ENCODE measurements at places on chromosomes 3 and 15.

DNA sequence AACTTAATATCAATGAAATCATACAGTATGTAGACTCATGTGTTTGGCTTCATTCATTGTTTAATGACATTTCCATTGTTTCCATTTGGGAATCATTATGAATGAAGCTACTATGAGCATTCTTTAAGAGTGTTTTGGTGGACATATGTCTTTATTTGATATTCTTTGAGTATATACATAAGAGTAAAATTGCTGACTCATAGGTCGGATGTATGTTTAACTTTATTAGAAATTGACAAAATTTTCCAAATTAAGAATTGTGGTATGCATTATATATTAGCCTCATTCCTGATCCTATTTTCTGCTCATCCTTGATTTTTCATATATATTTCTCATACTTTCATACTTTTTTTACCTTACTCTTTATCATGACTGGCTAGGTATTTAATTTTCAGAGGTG lies 28.7 kb upstream of the CMC1 start:
- no peak for DNase-seq

DNA sequence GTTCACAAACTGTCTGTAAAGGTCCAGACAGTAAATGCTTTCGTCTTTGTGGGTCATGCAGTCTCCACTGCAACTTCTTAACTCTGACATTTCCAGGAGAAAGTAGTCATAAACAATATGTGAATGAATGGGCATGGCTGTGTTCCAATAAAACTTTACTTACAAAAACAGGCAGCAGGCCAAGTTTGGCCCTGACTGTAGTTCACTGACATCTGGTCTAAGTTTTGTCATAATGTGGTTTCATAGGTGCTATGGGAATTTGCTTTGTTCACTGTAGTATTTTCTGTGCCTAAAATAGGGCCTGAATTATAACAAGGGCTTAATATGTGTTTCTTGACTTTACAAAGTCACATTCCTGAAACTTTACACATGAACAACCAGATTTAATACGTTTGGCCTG lies 186.0 kb upstream of the KBTBD8 start:
- no peak for DNase-seq

GRCh38 chr3:137944593-137944992 lies 65.4 kb upstream of the CLDN18 start:
- no peak for DNase-seq

DNA sequence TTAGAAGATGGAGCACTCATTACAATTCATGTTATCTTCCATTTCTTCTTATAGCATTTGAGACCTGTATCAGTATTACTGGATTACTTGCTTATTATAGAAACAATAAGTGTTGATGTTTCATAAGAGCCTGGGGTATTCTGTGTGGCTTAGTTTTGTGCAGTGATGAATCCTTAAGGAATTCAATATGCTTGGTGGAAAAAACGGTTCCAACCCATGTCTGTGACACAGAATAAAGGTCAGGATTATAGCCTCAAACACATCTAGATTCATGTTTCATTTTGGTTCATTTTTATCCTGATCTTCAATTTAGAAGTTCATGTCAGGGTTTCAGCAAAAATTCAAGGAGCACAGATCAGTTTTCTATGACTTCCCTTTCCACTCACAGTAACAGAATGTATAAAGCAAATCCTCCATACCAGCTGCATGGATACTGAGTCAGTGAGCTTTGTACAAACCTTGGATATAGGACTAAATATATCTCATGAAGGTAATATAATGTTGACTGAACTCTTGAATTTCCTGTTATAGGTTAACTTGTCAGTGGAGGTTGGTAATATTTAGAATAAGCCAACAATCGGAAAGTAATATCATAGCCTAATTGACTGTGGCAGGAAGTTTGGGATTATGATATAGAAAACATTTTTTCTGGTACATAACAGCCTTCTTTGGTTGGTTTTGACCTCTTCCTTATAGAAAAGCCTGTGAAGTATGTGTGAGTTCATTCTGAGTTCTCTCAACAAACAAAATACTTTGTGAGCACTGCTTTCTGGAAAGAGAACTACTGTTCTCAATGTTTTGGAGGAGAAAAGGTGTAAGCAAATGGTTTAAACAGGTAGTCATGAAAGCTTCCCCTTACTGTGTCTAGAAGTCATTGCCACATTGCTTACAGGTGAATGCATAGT lies 218.2 kb upstream of the TPM1 start:
- no peak for DNase-seq

DNA sequence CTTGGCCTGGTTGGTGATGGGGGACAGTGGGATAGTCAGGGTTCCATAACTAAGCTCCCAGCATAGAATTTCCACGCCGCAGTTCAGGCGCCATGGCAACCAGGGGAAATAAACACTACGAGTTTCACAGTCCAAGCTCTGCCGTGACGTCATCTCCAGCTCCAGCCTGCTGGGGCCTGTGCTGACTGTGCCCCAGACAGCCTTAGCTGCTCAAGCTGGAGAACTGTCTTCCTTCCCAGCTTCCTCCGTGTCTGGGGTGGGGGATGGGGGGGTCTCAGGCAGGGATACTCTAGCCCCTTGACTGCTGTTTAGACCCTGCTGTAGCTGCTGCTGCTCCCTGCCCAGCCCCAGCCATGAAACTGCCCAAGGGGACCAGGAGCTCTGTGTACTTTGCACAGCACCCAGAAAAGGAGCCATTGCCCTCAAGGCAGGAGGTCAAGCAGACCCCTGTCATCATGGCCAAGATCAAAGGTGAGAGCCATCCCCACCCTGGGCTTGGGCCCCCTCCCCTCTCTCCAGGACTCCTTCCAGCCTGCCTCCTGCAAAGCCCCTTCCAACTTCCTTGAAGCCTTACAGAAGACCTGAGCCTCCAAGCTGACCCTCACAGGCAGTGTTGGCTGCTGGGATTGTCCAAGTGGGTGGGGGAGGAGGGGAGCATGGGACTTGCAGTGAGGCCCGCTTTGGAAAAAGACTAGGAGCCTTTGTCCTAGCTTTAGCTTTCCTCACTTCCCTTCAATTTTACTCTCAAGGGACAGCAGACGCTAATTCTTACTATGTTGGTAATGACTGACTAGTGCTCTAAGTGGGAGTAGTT lies 11.4 kb upstream of the CSPG4 start:
- DNase-seq, result no peak

DNA sequence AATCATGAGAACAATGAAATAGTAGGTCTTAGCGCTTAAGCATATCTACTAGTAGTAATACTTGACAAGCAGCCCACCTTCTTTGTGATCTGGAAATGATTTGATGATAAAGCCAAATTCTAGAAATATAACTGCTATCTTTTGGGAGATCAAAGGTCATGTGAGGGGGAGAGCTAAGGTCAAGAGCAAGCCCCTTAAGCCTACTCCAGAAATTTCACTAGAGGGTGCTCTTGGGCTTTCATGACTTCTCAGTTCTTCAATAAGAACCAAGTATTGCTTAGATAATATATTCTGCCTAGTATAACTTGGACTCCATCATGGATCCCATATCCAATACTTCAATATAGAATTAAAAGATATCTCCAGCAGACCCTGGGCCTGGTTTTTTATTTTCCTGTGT lies 319.6 kb downstream of the ZBTB20 start:
- no peak for DNase-seq

Measured in C1 segment of cervical spinal cord (tissue), 14 donors.